ENCODE measurements at places on chromosomes 7 and 10. TPM values are rescaled to one million over a fixed set of nuclear protein-coding genes. Genes with fewer than 3 reads are reported as not detected.

The OPALIN gene
- total RNA-seq = not detected

The SPDYE6 gene
- total RNA-seq = not detected

The SLC13A4 gene
- total RNA-seq = not detected

The EBLN1 gene
- 0.19 TPM for total RNA-seq

The PTEN gene
- total RNA-seq = 48.3 TPM

The TRIL gene
- total RNA-seq = not detected

The NRG3 gene
- not detected for total RNA-seq

The ABCB1 gene
- total RNA-seq = 0.09 TPM

The KCNMA1 gene
- 75.8 TPM for total RNA-seq

The C7orf57 gene
- total RNA-seq = 0.25 TPM

The SLC13A1 gene
- not detected for total RNA-seq

The ADARB2 gene
- not detected for total RNA-seq

The NPTX2 gene
- not detected for total RNA-seq

The CYP3A7 gene
- not detected for total RNA-seq

The SPDYE11 gene
- total RNA-seq = not detected

The TUBAL3 gene
- total RNA-seq = 0.52 TPM

The SUMF2 gene
- 115 TPM for total RNA-seq

The C10orf62 gene
- total RNA-seq = not detected

The CD36 gene
- total RNA-seq = 0.21 TPM

The NRF1 gene
- total RNA-seq = 12.3 TPM
